Amygdala (tissue), 56 donors: ENCODE measurements at places on chromosomes 4 and X.
A peak's percentile ranks its signal among the peaks of the same experiment; 100 is the strongest.

GRCh38 chr4:133000012-133000411, 149.1 kb upstream of the PCDH10 start:
- DNase-seq = no peak

- DNase-seq = no peak
These were observed 118.5 kb upstream of the OTUD4 start for GRCh38 chr4:145298885-145299284.

GRCh38 chr4:40719008-40719623, 30.6 kb upstream of the NSUN7 start:
- no peak for DNase-seq

DNA sequence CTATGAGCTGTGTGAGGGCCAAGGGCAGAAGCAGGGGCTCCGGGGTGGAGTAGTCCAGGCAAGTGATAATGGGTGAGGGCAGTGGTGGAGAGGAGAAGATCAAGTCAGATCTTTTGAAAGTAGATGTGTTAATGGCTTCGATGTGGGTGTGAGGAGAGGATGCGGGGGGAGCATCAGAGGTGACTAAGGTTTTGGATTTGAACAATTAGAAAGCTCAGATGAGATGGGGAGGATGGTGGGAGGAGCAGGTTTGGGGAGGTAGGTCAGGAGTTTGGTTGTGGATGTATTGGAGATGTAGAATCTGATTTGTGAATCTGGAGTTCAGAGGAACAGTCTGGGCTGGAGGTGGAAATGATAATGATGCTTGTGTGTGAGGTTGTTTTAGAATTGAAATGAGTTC, 4.6 kb downstream of the FTSJ1 start:
- DNase-seq = no peak

- DNase-seq = no peak
These were observed 17.4 kb downstream of the RTL5 start for GRCh38 chrX:72114306-72114705.

GRCh38 chr4:98506462-98507132, 151.8 kb downstream of the TSPAN5 start:
- DNase-seq = no peak

DNA sequence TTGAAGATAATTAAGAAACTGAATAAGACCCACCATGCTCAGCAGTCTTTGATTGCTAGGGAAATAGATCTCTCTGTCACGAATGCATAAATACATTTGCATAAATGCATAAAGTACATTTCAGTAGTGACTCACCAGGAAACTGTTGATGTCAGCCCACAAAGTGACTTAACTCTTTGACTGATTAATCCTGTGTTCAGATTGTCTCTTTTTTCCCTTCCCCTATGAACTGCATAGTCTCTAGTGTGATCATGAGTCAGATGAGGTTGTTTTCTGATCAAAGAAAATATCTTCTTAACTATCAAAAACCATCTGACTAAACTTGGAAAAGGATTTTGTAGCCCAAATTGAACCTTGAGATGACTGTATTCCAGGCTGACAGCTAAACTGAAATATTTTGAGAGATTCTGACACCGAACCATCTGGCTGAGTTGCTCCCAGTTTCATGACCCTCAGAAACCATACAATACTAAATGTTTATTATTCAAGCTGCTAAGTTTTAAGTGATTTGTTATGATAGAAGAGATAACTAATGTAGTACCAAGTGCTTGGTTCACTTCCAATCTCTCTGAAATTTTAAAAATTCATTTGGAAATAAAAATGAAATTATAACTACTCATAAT, 1381.5 kb upstream of the AGA start:
- DNase-seq = no peak

DNA sequence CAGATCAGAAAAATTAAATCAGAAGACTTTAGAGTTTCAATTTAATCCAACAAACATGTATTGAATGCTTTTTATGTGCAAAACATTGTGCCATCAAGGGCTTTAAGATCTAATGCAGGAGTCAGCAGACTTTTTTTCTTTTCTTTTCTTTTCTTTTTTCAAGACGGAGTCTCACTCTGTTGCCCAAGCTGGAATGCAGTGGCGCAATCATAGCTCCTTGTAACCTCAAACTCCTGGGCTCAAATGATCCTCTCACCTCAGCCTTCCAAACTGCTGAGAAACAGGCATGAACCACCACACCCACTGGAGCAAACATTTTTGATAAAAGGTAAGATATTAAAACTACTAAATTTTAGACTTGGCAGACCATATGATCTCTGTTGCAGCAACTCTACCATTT, 24.6 kb upstream of the LRBA start:
- DNase-seq = no peak

GRCh38 chrX:152642931-152643564, 5.4 kb downstream of the GABRQ start:
- peak; percentile 16 for DNase-seq

DNA sequence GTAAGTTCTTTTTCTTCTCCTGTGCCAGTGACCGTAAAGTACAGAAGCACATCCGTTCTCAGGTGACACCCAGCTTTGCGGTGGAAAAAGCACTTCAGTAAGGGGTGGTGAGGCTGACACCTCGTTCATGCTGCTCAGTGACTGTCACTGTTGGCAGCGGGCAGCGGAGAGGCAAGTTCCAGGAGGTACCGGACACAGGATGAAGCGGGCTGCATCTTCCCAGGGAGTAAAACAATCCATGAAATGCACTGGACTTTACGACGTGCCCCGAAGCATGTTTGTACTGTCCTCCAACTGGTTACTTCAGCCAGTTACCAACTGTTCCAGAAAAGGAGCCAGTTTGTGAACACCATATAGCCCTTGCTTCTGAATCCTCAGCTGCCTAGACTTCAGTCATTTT, 110.7 kb downstream of the ZNF827 start:
- no peak for DNase-seq

DNA sequence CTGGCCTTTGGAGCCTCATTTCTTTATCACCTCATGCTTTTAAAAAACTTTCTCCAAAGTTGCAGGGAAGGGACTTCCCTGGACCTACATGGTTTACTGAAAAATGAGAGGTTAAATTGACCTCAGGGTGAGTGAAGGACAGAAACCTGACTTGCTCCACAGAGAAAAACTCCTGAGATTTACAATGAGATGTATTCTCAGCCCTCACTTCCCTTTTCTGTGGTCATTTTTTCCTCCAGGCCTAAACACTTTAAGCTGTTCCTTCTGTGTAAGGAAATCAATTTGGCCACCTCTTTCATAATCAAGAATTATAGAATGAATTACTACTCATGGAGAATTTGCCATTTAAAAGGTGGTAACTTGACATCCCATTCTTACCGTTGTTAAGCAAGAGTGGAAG, 77.9 kb downstream of the HPGD start:
- DNase-seq = no peak

DNA sequence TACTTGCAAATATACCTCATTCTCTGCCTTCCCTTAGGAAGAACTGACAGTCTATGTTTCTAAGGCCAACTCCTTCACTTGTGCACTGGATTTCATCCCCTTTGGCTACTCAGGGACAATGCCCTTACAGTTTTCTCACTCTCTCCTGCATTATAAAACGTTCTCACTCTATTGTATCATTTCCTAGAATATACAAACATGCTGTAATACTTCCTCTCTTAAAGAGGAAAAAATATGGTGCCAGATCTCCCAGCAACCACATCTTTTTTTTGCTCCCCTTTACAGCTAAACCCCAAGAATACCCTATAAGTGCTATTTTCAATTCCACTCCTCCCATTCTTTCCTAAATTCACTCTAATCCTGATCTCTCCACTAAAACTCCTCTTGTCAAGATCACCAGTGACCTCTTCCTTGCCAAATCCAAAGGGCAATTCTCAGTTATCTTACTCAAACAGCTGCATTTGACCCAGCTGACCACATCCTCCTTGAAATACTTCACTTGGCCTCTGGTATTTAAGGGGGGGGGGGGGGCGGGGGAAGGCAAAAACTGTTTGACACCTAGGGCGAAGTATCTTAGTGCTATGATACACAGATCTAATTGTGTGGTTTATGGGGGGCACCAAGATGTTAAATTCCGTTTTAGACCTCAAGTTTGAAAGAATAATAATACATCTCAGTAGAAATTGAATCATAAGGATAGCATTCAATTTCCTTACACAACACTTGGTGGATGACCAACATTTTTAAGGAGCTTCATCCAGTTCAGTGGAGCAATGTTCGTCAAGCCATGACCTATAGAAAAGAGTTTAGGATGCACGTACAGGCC, 1.6 kb downstream of the RCHY1 start:
- DNase-seq = no peak

DNA sequence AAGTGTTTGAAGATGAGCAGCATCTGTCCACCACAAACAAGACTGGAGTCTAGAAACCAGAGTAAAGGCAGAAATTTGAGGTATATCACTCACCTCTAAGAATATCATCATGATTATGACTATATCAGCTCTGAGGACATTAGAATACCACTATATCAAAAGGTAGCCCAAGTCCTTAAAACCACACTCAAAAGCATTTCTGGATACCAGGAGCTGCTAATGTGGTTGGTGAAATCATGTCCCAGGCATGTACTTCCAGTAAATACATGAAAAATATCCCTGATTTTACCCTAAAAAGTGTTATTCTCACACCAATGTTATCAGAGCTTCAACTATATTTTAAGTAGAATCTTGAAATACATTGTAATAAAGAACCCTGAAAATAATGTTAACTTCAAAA, 136.3 kb upstream of the SMAD1 start:
- no peak for DNase-seq

DNA sequence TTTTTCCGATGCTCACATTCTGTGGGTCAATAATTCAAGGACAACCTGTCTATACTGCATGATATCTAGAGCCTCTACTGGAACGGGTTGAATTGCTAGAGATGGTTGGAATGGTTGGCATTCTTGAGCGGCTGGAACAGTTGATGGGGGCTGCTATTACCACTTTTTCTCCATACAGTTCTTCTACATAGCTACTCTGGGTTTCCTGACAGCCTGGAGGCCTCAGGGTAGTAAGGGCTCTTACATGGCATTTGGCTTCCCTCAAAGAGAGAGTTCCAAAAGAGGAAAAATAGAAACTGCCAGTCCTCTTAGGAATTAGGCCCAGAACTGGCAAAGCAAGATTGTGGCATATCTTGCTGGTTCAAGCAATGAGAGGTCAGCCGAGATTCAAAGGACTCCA, 53.1 kb downstream of the NAA11 start:
- DNase-seq = no peak

GRCh38 chrX:10612215-10612614, 8.2 kb downstream of the MID1 start:
- no peak for DNase-seq

DNA sequence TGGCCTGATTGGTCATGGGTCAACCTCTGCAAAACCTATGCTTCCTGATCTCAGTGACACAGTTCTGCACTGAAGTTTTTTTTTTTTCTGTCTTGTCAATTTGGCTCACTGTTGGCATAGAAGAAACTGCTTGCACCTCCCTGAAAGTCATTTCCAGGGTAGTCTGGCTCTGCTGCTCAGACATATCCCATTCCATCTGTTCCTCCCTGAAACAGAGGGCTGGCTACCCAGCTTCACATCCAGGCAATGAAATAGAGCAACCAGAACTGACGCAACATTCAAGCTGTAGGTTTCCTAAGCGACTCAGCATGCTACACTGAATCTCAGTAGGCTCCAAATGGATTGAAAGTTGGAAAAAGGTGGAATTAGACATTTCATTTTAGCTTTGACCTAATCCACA, 176.8 kb upstream of the MBNL3 start:
- DNase-seq = no peak

GRCh38 chr4:54066088-54066415, 1.6 kb upstream of the CHIC2 start:
- DNase-seq = no peak

GRCh38 chr4:25451676-25452075, 74.6 kb downstream of the ANAPC4 start:
- no peak for DNase-seq

DNA sequence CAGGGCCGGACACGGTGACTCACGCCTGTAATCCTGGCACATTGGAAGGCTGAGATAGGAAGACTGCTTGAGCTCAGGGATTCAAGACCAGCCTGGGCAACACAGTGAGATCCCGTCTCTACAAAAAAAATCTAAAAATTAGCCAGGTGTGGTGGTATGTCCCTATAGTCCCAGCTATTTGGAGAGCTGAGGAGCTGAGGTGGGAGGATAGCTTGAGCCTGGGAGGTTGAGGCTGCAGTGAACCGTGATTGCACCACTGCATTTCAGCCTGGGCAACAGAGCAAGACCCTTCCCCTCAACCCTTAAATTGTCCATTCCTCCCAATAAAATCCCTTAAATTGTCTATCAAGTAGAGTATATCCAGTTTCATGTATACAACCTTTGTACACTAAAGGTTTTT, 17.0 kb downstream of the OTUD6A start:
- DNase-seq = no peak

DNA sequence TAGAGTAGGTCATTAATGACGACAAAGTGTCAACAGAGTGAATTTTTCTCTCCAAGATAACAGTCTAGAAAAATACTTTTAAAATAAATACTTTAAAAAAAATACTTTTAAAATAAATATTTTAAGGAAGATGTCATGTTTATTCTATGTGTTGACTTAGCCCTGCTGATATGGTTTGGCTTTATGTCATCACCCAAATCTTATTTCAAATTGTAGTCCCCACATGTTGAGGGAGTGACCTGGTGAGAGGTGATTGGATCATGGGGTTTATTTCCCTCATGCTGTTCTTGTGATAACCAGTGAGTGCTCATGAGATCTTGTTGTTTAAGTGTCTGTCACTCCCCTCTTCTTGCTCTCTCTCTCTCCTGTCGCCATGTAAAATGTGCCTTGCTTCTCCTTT, 754.9 kb upstream of the SLIT2 start:
- no peak for DNase-seq

DNA sequence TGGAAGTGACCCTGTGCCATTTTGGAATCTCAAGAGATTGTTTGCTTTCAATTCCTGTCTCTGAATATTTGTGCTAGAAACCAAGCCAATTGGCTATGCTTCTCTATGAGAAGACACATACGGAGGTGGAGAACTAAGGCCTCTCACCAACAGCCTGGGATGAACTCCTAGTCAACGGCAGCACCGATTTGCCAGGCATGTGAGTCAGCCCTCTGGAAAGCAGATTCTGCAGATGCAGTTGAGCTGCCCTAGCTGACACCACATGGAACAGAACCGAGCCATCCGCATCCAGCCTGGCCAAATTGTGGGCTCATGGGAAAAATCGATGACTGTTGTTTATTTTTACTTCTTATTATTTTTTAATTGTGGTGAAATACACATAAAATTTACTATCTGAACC, 58.2 kb upstream of the WDFY3 start:
- DNase-seq = no peak

DNA sequence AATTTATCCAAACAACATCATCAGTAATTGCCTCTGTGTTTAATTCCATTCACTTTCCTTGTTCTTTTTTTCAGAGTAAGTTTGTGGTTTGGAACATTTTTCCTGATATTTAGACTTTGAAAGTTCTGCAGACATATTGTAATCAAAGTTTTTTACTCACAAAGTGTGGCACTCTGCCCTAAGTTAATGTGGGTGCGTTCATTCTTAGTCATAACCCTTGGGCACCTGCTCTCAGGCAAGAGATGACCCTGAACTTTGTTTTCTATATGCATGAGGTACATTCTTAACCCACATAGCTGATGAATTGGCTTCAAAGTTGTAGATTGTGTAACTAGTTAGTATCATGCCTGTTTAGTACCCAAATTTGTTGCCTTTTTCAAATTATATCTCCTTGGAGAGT, 424.3 kb downstream of the GRXCR1 start:
- no peak for DNase-seq

GRCh38 chrX:40922307-40922706, 162.9 kb upstream of the USP9X start:
- no peak for DNase-seq
